ENCODE measurements at places on chromosomes 5 and 9.

DNA sequence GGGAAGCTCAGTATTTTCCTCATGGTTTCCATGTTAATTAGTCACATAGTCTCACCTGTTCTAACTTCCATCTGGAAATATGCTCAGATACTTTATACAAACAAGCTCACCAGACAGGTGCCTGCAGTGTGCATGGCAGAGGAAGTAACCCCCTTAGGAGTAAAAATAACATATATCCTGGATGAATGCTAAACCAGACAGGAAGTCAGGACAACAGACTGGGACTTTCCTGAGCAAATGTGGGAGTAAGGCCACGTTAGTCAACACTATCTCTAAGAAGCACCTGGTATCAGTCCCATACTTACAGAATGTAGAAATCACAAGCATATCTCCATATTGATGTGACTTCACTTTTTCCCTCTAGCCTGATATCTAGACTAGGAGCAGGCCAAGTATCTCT, 128.4 kb downstream of the SEC61B start:
- no peak for DNase-seq

DNA sequence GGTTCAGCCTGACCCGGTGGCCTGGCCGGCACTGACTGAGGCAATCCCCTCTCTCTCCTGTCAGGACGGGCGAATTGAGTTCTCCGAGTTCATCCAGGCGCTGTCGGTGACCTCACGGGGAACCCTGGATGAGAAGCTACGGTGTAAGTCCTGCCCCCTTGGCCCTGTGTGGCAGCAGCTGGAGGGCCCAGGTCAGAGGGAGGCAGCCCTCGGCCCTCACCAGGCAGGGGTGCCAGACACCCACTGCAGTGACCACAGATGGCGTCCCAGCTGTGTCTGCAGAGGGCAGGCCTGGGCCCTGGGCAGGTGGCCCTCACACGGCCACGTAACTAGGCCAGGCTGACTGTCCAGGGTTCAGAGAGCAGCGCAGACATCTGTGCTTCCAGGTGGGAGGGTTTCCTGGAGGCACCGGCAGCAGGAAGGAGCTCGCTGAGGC, 45.9 kb upstream of the HMCN2 start:
- no peak for DNase-seq

DNA sequence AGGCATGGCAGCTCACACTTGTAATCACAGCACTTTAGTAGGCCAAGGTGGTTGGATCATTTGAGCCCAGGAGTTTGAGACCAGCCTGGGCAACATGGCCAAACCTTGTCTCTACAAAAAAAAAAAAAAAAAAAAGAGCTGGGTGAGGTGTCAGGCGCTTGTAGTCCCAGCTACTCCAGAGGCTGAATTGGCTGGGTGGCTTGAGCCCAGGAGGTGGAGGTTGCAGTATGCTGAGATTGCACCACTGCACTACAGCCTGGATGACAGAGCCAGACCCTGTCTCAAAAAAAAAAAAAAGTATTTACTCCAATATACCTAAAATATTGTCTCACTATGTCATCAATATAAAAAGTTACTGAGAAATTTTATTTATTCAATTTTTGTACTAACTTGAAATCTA, 2.8 kb downstream of the SCAI start:
- DNase-seq, result no peak

GRCh38 chr9:124198948-124199347, 58.8 kb upstream of the NEK6 start:
- DNase-seq, result no peak

DNA sequence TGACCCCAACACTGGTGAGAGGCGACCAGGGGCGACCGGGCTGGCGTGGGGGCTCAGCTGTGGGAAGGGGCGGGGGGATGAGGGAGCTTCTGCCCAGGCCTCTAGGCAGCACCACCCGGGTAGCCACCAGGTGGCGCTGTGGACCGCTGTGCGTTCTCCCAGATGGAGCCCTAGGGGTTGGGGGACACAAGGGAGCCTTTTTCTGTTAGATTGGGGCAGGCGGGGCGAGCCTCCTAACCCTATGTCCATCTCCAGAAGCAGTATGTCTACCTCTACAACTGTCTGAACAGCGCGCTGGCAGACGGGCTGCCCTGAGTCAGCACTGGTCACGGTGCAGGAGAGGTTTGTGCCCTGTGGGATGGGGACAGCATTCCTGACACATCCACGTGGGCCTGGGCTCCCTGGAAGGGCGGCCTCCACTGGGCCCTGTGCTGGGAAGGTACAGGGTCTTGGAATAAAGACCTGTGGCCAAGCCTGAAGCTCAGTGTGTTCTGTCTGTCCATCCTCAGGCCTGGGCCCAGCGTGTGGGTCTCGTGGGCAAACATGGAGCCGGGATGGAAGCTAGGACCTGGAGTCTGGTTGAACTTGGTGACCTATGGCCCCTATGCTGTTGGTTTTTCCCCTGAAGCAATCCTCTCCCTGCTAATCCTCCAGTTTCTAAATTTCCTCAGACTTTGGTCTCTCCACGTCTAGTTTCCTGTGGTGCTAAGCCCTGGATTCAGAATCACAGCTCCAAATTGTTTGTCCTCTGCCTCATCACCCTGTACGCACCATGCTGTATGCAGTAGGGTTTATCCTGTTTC, 23.1 kb upstream of the SPTLC1 start:
- peak; percentile 40 for DNase-seq

GRCh38 chr9:137127301-137128157, 11.4 kb upstream of the GRIN1 start:
- no peak for DNase-seq

DNA sequence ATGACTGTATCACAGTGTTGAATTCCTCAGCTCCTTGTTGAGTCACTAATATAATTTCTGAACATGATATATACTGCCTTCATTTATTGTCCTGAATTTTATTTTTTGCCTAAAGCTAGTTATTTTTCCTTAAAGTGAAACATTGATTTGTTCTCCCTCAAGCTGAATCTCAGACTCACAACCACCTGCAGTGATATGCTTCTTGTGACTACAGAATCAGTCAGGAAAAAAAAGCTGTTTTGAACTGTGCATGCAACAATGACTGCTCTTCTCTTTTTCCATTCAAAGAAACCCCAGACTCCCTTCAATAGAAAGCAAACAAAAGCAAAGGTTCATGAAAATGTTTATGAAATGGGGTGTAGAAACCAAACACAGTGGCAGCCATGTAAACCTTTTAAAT, 470.2 kb upstream of the CHD1 start:
- DNase-seq, result no peak

DNA sequence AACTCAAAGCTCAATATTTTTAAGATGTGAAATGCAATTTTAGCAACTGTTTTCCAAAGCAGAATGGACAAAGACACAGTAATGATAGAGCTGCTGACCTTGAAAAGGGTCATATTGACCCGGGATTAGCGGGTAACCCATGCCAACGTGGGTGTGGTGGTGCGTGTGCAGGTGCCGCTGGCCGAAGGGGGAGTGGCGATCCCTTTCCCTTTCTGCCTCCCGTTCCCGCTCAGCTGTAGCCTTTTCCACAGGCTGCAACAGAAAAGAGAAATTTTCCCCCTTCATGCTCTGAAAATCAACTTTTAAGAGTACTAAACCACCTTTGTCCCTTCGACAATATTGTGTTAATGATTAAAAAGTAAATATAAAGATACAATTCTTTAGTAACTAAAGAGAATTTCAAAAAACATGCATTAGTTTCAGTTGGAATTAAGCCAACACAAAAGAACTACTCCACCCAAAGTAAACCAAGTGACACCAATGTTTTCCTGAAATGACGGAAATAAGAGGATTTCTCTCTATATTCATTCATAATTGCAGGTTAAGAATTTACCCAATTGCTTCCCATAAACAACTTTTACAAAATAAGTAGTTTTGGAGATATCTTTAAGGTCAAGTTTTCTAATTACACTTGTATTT, 105.2 kb downstream of the ZNF608 start:
- no peak for DNase-seq

DNA sequence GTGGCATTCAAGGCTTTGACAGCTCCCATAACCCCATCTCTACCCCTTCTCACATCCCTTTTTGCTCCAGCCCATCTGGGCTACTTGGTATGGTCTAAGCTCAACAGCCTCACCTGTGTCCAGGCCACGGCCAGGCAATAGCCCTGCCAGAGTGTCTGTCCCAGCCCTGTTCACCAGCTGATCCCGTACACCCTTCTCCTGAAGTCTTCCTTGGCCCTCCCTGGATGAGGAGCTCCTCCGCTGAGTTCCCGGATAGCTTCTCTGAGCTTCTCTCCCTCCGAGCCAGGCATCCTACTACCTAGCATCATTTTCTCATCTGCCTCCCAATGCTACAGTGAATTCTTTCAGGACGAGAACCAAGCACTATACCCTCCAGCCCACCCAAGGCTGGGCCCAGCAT, 208.2 kb downstream of the DAB2IP start:
- DNase-seq, result no peak

DNA sequence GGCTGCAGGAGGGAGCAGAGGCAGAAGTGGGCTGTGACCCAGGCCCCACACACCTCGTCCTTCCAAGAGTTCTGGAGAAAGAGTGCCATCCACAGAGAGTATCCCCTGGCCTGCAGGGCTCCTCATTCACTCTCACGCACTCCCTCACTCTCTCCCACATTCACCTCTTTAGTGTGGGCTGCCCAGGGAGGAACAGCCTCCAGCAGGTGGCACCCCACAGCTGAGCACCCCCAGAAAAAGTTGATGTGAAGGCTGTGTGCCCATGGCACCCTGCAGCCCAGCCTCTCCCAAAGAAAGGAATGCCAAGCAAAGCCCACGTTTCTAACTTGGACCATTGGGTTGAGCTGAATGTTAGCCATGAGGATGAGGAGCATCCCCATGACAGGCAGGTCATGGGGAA, 4.5 kb upstream of the SHC3 start:
- DNase-seq, result no peak

GRCh38 chr5:1429066-1429465, 16.2 kb downstream of the SLC6A3 start:
- no peak for DNase-seq

- no peak for DNase-seq
These were observed 49.3 kb downstream of the RICTOR start for GRCh38 chr5:39024884-39025283.

- DNase-seq, result no peak
These were observed 475 bp downstream of the WDR5 start for GRCh38 chr9:134136118-134136995.

DNA sequence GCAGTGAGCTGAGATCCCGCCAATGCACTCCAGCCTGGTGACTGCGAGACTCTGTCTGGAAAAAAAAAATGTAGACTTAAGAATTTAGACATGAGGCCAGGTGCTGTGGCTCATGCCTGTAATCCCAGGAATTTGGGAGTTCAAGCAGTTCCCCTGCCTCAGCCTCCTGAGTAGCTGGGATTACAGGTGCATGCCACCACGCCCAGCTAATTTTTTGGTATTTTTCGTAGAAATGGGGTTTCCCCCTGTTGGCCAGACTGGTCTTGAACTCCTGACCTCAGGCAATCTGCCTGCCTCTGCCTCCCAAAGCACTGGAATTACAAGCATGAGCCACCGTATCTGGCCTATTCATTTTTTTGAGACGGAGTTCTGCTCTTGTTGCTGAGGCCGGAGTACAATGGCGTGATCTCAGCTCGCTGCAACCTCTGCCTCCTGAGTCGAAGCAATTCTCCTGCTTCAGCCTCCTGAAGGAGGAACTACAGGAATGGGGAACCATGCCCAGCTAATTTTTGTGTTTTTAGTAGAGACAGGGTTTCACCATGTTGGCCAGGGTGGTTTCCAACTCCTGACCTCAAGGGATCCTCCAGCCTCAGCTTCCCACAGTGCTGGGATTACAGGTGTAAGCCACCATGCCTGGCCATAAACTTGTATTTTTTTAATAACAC, 14.0 kb downstream of the DDX46 start:
- no peak for DNase-seq
